Activated CD4-positive, alpha-beta T cell treated with anti-CD3 and anti-CD28 coated beads, Interleukin-2, amount 50 U/mL, for 16 hours (primary cell): ENCODE measurements at places on chromosomes 11 and 22.

GRCh38 chr11:19242179-19242932 is 1.6 kb upstream of the E2F8 start:
- DNase-seq = no peak

DNA sequence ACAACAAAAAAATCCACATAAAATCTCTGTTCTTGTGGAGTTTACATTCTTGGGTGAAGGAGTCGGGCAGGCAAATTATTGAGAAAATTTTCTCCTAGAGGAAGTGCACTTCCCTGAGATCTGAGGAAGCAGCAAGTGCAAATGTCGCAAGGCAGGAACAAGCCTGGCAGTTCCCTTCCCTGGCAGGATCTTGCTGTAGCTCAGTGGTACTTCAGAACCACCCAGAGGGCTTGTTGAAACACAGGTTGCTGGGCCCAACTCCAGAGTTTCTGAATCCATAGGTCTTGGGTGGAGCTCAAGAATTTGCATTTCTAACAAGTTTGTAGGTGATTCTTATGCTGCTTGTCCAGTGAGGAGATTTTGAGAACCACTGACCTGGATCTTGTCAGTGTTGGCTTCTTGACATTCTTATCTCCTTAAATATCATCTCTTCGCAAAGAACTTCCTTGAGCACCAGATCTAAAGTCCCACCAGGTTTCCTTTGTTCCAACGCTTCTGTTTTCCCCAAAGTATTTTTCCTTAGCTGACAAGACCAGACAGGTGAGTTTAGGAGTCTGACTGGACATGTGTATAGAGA is 9.6 kb downstream of the QSER1 start:
- no peak for DNase-seq

- no peak for DNase-seq
These were observed 22.9 kb upstream of the MUC5B start for GRCh38 chr11:1199751-1200610.

DNA sequence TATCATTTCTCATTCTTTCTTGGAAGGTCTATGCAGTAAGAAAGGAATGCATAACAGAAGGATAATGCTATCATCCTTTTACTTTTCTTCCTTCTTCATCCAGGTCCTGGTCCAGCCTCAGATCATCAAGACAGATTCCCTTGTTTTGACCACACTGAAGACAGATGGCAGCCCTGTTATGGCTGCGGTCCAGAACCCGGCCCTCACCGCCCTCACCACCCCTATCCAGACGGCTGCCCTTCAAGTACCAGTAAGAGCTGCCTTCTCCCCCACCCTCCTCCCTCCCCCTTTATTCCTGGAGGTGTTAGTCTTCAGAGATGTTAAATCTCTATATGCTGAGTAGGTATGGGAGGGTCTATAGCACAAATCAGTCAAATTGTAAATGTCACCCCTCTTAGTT is 37.9 kb downstream of the SREBF2 start:
- DNase-seq = no peak

DNA sequence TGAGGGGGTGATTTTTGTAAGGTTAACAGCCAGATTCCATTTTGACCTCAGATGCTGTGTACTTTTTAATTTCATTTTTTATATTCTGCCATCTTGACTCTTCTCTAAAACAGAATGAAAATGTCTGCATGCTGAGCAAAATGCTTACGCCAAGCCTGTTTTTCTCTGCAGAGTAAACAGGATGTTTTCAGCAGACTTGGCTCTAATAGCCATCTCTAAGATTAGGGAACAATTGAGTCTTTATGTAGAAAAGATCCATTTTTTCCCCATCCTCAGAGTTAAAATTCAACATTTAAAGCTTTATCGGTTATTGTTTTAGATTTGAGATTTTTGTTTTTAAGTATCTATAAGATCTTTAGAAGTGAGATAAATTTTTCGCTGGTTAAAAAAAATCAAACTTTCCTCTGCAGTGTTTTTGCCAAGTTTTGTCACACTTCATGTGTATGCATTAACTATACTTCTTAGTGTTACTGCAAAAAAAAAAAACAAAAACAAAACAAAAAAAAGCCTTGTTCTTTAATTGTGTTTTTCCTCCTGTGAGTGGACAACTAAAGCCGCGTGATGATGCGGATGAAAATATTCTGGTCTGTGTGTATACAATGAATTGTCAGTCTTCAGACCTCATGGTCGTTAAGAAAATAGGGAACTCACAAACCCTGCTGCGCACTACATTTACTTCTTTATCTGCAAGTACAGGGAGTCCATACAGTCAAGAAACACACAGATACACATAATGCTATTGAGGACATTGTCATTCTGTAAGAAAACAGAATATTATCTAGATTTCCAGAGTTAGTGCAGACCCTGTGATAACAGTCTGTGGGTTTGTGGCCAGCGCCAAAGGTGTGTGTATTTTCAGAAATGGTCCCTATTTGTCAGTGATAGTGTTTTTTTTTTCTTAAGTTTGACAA is 17.5 kb upstream of the ADSL start:
- DNase-seq = no peak

DNA sequence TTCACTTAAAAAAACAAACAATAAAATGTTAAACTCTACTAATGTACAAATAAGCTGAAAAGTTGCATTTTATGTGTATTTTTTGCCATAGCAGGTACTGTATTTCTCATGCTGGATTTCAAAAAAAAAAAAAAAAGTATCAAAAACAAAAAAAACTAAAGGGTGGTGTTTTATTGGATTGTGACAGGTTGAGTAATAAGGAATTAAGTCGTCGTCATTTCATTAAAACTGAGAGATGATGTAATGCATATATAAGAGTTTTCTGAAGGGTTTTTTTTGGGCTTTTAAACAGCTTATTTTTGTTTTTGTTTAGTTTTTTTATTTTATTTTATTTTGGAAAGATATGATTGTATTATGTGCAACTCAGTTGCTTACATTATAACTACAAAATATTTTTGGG is 10.9 kb upstream of the ADSL start:
- DNase-seq = peak; percentile 40

- no peak for DNase-seq
These were observed 237.2 kb upstream of the PLET1 start for GRCh38 chr11:112497826-112498225.

DNA sequence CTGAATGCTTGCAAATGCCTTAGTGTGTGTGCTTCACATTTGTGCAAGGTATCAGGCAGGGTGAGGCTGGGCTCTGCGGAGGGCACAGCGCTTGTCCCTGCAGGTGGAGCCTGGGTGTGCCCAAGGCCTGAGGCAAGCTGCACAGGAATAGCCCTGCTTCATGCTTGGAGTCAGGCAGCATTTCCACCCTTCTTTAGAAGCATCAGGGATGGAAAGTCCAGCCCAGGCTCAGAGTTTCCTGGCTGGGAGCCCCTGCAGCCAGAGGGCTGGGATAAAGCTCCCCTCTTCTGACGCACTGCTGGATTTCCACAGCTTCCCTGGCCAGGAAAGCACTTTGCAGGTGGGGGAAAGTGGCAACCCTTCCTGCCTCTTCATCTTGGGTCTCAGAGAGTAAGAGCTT is 63.4 kb downstream of the GALNT18 start:
- DNase-seq = no peak

GRCh38 chr11:121522043-121522941 is 69.5 kb upstream of the SORL1-AS1 start:
- no peak for DNase-seq

DNA sequence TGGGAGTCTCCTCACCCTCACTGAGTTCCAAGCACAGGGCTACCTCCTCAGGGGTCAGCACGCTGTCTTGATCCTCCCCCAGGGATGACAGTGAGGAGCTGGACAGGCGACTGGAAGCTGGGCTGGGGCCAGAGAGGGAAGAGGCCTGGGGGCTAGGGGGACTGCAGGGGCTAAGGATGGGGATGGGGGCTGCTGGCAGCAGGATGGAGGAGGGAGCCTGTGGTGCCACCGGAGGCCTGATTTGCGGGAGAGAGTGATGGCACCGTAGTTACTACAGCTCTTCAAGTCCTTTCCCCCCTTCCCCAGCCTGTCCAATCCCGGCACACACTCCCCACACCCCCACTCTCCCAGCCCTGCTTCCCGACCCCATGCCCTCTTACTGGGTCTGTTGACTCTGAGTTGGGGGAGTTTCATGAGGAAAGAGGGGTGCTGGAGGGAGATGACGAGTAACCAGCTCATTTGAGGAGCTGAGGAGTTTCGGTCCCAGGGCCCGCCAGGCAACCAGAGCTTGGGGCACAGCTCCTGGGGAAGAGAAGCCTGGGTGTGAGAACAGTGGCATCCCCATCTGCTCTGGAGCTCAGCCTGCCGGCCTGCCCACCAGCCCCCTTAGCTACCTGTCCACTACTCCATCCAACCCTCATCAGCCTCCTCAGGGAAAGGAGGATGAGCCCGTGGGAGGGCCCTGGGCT is 10.5 kb downstream of the ROBO4 start:
- no peak for DNase-seq

- no peak for DNase-seq
These were observed 616 bp upstream of the CPT1B start for GRCh38 chr22:50578776-50579310.

DNA sequence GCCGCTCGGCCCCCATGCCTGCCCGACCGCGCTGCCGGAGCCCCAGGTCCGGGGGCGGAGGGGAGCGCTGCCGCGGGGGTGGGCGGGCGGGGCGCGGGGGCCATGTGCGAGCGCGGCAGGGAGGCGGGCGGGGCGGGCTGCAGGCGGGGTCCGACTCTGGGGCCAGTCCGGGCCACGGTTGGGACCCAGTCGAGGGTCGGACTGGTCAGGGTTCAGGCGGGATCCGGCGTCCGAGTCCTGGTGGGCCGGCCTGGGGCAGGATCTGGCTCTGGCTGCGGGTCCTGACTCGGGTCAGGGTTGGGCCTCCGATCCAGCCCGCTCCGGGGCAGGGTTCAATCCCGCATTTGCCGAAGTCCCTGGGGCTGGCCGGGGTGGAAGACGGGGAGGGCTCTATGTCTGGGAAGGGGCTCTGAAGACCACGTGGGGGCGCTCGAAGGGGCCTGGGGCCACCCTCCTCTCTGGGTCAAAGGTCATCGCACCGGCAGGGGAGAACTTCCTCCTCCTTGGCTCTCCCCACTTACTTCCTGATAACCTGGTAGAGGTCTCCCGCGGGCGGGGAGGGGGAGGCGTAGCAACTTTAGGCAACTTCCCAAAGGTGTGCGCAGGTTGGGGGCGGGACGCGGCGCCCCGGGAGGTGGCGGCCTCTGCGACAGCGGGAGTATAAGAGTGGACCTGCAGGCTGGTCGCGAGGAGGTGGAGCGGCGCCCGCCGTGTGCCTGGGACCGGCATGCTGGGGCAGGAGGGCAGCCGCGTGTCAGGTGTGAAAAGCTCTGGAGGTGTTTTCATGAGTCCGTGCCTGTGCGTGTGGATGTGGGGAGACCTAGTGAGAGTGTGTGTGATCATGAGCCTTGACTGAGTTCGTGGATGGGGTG is 603 bp downstream of the ESRRA start:
- peak; percentile 87 for DNase-seq

- DNase-seq = no peak
These were observed 146.3 kb upstream of the B3GAT1 start for GRCh38 chr11:134558258-134558835.

DNA sequence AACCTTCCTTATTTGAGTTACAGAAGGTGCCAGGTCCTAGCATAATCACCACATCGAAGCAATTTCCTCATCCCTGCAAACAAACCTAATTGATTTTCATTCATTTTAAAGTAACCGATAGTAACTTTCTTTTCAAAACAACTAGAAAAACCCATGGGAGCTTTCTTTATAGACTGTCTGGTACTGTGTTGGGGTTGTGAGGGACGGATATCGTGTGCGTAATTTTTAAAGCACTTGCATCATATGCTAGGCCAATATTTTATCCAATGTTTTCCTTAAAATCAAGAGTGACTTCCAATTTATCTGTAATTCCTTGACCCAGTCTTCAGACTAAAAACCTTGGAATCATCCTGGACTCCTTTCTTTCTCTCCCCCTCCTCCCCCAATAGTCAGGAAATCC is 271.5 kb upstream of the SESN3 start:
- DNase-seq = no peak

DNA sequence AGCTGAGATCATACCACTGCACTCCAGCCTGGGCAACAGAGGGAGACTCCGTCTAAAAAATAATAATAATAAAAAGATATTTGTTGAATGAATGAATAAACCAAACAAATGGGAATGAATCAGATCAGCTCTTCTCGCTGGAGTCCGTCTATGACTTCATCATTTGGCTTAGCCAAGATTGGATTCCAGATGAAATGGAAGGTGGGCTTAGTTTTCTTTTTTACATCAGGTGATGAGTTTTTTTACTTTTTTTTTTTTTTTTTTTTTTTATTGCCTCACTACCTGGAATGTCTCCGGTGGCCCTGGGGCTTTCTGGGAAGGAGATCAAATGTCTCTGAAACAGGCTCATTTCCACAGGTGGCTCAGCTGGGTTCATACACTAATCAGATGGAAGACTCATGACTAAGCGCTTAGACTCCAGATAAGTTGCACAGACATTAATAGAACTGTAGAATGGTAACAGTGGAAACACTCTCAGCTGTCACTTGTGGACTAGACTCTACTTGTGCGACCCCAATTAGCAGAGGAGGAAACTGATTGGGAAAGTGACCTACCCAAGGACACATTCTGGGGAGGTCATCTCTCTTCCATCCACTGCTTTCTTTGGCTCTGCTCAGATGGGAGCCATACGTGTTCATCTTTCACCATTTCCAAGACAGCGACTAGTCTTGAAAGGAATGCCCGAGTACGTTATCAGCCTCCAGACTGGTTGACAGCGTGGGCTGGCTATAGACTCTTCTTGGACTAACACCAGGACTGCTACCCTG is 20.5 kb upstream of the RBFOX2 start:
- no peak for DNase-seq

GRCh38 chr11:97140885-97141494 is 751.2 kb downstream of the JRKL start:
- peak; percentile 0 for DNase-seq

GRCh38 chr11:77040889-77041288 is 6.7 kb downstream of the B3GNT6 start:
- DNase-seq = no peak

- DNase-seq = no peak
These were observed 63.6 kb downstream of the PARVG start for GRCh38 chr22:44244265-44244822.

DNA sequence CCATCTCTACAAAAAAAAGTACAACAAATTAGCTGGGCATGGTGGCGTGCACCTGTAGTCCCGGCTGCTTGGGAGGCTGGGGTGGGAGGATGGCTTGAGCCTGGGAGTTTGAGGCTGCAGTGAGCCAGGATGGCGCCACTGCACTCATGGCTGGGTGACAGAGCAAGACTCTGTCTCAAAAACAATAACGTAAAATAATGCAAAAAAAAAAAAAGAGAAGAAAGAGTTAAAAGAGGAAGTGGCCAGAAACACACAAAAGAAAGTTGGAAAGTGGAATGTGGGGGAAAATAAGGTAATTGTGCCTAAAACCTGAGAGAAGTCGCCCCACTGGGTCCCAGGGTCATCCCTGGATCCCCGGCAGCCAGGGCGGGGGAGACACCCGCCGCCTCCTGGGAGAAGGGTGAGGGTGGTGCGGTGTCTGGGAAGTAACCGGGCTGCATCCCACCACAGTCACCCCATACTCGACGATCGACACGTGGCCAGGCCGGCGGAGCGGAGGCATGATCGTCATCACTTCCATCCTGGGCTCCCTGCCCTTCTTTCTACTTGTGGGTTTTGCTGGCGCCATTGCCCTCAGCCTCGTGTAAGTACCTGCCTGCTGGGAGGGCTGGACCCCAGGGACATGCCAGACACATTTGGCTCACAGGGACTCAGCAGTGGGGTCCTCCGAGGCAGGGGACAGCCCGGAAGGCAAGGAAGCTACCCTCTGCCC is 8.1 kb downstream of the UPK3A start:
- DNase-seq = no peak

GRCh38 chr11:15563054-15563453 is 448.3 kb downstream of the INSC start:
- DNase-seq = no peak
